ENCODE measurements at places on chromosomes 7 and 10.
A peak's percentile ranks its signal among the peaks of the same experiment; 100 is the strongest.

GRCh38 chr10:21524526-21525366 lies 736 bp downstream of the SKIDA1 start:
- DNase-seq, result no peak

GRCh38 chr10:132960071-132960472 lies 17.7 kb upstream of the CFAP46 start:
- DNase-seq, result no peak

DNA sequence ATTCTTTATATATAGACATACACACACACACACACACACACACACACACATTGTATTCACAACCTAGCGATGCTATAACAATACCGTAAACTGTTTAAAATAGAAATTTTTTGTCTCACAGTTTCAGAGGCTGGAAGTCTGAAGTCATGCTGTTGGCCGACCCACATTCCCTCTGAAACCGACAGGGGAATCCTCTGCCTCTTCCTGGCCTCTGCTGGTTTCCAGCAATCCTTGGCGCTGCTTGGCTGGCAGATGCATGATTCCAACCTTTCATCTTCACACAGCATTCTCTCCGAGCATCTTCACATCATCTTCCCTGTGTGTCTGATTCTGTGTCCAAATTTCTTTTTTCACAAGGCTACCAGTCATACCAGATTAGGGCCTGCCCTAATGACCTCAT lies 94.8 kb downstream of the CCDC71L start:
- DNase-seq, result no peak

GRCh38 chr7:70014472-70015177 lies 416.4 kb downstream of the AUTS2 start:
- no peak for DNase-seq

DNA sequence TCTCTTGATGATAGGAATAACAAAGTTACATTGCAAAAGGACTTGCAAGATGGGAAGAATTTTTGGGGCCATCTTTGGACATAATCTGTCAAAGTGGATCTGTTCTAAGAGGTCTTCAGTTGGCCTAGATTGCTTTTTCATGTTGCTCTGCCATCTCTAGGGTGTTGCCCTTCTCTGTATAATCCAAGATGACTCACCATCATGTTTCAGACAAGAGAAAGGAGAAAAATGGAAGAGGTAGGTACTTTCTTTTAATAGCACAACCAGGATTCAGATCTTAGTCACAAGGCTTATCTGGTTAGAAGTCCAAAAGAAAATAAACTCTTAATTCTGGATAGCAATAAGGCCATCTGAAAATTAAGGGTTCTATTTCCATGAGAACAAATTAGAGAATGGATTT lies 38.7 kb upstream of the FOXP2 start:
- no peak for DNase-seq

DNA sequence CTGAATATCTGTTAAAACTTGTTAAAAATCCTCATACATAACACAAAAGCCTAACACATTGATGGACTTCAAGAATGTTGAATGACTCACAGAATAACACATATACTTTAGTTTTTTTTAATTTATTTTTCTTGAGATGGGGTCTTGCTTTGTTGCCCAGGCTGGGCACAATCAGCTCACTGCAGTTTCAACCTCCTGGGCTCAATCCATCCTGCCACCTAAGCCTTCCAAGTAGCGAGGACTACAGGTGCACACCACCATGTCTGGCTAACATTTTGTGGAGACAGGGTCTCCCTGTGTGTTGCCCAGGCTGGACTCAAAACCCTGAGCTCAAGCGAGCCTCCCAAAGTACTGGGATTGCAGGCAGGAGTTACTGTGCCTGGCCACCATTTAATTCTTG lies 28.1 kb downstream of the SUV39H2 start:
- DNase-seq, result no peak

DNA sequence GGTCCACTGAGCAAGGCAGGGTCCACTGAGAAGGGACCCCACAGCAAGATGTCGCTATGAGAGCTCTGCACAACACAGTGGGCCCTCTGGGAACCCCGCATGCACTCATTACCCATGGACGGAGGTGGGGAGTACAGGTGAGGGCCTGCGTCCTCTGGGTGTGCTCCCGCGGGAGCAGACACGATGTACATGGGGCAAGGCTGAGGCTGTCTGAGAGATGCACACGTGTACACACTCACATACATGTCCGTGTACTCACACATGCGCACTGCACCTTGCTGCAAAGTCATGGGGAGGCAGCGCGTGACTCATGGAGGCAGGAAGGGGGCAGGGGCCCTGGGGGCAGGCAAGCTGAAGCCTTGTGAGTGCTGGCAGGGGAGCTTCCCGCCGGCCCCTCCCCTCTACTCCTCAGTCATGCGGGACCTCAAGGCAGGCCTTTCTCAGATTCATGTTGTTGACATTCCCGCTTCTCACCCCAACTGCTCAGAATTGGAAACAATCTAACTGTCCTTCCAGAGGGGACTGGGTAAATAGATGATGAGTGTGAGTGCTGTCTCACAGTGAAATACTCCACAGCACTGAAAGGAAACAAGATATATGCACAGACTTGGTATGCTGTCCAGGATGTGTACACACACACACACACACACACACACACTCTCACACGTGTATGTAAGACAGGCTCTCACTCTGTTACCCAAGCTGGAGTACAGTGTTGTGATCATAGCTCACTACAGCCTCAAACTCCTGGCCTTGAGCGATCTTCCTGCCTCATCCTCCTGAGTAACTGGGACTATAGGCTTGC lies 40.0 kb downstream of the GOLGA7B start:
- DNase-seq, result no peak

GRCh38 chr10:47329855-47330254 lies 7.6 kb downstream of the GDF2 start:
- DNase-seq, result no peak

- DNase-seq, result no peak
Observed at GRCh38 chr7:5218564-5219360, 28.7 kb downstream of the WIPI2 start.

DNA sequence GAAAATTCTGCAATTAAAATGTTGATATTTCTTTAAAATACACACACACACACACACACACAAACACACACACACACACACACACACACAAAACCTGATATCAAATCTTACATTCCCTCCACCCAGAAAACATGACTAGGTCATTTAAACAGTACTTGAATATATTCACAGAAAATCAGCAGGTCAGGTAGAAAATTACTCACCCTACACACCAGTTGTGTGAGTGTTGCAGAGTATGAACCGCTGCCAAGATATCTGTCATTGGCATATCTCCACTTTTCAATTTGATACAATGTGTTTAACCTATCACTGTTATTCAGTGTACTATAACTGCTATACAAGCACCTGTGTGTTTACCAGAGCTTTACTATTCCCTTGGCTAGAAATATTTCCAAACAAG lies 283.6 kb upstream of the LRRTM3 start:
- DNase-seq, result no peak

- DNase-seq, result no peak
Observed at GRCh38 chr10:88901206-88901983, 21.4 kb downstream of the STAMBPL1 start.

DNA sequence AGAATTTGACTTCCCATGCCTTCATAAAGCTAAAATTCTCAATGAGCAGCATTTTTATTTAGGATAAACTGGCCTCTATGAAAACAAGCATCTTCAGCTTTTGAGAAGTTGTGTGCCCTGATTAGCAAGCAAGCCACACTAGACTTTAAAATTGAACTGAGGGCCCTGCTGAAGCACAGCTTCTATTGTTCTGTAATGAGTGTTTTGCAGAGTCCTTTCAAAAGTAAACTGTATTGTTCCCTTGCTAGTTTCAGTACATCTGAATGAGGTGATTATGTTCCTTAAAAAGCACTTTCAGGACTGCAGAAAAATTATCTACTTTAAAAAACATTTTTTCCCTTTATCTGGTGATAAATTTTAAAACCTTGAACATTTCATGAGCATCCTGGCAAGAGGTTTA lies 113.3 kb upstream of the PRPS1L1 start:
- DNase-seq, result no peak

GRCh38 chr7:30687604-30688003 lies 5.3 kb upstream of the CRHR2 start:
- no peak for DNase-seq

- DNase-seq, result peak; percentile 49
Observed at GRCh38 chr10:106557951-106558733, 606.4 kb downstream of the SORCS1 start.

DNA sequence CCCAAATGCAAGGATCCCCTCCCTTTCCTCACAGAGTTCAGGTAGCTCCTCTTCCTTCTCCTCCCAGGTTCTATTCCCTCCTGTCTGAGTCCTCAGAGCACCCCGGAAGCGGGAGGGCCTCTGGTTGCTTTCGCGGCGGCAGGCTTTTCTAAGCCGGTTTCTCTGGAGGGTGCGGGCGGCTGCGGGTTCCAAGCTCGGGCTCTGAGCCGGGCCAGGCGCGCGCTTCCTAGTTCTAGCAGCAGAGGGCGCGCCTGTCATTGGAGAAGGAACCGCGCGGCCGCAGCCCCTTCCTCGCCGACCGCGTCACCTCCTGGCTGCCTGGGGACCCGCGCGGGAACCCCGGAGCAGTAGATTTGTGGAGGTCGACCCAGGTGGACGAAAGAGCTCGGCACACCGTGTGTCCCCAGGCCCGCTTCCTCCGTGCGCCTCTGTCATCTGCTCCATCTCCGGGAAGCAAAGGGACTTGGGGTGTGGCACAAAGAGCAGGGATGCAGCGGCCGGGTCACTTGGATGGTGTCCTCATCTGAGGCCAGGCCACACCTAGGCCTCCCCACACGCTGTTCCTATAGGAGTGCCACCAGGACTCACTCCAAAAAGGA lies 389.0 kb upstream of the PODXL start:
- peak; percentile 8 for DNase-seq

GRCh38 chr10:45354261-45354660 lies 19.8 kb upstream of the ALOX5 start:
- no peak for DNase-seq

DNA sequence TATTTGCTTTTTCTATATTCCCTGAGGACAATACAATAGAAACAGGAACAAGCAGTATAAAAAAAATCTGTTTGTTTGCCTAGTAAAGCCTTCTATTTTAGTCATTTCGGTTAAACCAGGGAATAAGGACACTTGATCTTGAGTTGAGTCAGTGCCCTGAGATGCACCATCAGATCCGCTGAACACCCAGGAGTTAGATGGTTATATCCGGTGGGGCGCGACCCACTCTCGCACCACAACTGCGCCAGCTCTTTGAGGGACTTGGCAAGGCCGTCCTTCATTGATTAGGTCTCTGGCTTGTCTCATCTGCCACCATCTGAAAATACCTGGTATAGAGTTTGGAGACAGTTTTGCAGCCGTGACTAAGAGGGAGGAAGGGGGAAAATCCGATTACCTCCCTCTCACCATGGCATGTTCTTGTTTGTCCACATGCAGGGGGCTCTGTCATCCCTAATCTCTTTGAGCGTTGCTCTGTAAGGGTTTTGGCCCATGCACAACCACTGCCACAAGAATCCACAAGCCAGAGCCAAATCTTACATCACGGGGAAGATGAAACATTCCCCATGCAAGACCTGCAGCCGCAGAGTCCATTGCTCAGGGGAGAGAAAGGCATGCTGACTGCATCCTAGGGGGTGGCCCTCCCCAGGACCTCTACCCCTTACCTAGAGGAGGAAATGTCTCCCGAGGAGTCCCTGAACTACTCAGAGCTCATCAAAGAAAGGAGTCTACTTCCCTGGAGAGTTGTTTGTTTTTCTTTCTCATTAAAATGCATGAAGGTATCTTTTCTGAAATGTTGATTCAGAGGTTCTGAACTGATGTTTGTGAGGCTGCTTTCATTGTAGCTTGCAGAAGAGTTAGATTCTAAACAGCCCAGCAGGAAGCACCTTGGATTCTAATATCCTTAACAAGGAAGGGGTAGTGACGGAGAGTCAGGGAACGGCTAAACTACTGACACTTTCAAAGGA lies 101.6 kb upstream of the FAM171A1 start:
- DNase-seq, result peak; percentile 61

DNA sequence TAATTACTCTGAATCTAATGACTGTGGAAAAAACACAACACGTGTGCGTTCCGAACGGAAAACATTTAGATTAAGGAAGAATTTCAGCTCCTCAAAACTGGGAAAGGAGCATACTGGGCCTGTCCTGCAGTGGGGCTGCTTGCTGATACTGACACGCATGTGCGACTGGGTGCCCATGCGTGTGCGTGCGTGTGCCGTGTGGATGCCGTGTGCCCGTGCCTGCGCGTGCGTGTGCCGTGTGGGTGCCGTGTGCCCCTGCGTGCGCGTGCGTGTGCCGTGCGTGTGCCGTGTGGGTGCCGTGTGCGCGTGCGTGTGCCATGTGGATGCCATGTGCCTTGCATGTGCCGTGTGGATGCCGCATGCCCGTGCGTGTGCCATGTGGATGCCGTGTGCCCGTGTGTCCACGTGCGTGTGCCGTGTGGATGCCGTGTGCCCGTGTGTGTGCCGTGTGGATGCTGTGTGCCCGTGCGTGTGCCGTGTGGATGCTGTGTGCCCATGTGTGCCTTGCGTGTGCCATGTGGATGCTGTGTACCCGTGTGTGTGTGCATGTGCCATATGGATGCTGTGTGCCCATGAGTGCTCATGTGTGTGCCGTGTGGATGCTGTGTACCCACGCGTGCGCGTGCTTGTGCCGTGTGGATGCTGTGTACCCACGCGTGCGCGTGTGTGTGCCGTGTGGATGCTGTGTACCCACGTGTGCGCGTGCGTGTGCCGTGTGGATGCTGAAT lies 28.2 kb downstream of the PWWP2B start:
- no peak for DNase-seq

DNA sequence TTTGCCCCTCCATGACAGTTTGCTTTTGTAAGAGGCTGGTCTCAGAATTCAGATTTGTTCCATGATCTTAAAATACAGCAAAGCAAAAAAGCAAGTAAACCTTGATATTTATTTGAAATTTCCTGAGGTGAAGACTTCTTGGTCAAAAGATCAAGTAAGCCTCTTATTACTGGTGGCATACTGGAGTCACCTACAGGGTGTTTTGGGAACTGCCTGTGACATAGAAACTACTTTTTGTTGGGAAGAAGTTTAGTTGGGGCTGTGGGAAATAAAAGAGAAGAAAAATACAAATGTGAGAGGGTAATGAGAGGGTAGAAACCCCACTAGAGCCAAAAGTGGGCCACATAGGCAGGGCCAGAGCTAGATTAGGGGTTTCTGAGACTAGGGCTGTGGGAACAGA lies 217.9 kb downstream of the OTUD1 start:
- no peak for DNase-seq
